ENCODE measurements at places on chromosomes 4 and X.

DNA sequence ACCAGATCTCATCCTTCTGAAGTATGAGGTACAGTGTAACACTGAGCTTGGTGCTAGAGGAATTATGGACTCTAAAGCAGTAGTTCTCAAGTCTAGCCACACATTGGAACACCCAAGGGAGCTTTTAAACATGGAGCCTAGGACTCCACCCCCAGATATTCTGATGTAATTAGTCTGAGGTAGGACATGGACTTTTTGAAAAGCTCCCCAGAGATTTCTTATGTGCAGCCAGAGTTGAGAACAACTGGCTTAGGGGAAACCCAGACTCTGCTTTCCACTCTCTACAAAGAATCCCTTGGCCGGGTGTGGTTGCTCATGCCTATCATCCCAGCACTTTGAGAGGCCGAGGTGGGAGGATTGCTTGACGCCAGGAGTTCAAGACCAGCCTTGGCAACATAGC is 11.6 kb upstream of the GDPD2 start:
- DNase-seq: no peak

DNA sequence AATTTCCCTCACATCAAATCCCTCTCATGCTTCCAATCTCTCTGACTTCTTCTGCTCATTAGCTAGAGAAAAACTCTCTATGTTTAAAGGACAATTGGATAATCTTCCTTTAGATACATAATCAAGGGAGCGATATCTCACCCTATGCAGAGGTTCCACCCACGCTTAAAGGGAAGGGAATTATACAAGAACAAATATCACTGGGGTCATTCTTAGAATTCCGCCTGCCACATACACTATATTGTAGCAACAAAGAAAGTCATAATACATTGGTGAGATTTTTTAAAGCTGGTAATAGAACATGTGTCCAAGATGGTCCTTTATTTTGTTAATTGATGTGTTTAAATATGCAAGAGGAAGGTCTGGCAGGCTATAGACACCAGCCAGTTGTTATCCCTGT is 31.5 kb downstream of the NKX6-1 start:
- no peak for DNase-seq

DNA sequence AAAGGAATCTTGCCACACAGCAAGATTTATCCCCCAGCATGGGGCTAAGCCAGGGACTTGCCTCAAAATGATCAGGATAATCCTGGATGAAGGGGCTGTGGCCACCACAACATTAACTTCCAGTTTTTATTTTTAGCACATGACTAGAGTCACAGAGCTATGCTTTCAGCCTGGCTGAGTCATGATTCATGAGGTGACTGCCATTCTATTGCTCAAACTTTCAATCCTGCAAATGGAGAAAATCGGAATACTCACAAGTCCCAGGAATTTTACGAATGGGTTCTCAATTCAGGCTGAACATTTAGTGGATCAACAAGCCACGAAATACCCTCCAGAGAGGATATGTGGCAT is 70.7 kb upstream of the HPGD start:
- no peak for DNase-seq

DNA sequence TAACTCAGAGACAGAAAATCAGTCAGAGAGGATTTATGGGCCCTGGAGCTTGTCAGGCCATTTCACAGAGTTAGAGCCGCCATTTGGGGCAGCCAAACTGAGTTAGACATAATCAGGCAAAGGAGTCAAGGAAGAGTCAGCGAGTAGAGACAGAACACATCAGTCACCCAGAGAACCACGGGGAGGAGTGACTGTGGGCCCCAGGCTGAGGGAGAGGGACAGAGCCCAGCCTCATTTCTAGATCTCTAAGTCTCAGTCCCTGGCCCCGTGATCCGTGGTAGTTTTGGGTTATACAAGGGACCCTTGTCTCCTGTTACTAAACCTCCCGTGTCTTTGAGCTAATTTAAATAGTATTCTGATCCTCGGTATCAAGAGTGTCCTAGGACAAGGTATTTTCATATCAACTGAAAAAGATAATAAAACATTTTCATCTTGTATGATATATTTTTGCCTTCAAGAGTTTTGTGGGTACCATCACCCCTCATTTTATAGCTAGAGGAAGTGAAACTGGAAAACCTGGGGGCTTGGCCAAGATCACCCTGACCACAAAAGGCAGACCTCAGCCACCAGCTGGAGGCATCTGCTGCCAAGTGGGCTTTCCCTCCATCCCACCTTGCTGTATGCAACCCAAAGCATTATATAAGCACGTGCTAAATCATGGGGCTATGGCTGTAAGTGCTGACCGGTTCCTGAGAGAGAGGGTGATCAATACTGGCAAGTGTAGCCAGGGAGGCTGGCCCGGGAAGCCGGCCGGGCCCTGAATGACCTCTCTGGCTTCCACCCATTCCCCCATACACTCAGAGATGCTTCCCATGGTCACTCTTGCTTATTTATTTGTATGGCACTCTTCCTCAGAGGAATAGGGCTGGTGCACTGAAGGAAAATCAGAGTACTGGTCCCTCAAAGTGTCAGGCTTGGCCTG is 204.1 kb downstream of the BCOR start:
- no peak for DNase-seq

GRCh38 chr4:26958925-26959653 is 98.4 kb downstream of the STIM2 start:
- no peak for DNase-seq

DNA sequence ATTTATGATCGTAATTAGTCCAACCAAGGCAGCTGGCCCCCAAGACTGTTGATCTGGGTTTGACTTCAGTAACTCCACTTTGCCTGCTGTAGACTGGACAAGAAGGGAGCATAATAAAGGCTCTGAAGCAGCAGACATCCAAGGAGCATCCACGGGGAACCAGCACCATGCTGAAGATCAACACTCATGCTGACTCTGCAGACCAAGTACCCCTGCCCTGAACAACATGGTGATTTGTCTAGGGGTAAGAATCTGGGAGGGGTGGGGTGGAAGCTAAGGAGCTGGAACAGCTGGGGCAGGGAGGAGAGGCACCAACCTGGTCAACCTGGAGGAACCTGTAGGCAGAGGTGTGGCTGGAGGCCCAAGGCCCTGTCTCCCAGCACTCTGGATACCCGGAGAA is 2.1 kb downstream of the TEC start:
- DNase-seq: no peak
